ENCODE measurements at places on chromosomes 12 and 14.

DNA sequence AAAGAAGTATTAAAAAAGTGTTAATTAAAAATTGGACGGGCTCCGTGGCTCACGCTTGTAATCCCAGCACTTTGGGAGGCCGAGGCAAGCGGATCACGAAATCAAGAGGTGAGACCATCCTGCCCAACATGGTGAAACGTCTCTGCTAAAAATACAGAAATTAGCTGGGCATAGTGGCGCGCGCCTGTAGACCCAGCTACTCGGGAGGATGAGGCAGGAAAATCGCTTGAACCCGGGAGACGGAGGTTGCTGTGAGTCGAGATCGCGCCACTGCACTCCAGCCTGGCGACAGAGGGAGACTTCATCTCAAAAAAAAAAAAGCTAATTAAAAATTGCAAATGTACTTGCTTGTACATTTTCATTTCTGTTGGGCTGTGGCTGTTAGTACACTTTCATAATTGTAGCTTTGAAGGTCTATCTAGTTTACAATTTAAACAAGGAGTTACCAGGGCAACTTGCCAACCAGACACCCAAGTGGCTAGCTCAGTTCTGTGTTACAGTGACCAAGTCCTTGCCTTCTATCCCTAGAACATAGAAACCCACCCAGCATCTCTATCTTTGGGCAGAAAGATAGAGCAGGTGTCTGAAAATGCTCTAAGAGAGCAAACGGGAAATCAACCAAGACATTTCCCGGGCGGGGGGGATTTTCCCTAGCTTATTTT is 1.2 kb downstream of the COA8 start:
- DNase-seq: no peak

GRCh38 chr12:120121766-120122293 is 5.3 kb upstream of the RAB35 start:
- DNase-seq: peak; percentile 59

DNA sequence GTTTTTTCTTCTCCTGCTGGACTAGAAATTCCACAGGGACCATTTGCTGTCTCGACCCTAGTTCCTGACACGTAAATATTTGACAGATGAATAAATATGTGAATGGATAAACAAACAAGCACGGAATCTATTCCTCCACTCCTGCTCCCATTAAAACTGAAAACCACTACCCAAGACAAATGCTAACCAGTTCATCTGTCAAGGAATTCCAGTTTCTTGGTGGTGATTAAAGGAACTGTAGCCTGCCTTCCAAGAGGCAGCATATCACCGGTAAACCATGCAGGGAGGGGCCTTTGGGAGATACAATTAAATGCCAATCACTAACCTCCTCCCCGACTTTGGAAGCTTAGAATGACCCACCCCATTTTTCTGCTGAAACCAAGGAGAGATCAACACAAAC is 95.4 kb downstream of the TTC7B start:
- DNase-seq: no peak

DNA sequence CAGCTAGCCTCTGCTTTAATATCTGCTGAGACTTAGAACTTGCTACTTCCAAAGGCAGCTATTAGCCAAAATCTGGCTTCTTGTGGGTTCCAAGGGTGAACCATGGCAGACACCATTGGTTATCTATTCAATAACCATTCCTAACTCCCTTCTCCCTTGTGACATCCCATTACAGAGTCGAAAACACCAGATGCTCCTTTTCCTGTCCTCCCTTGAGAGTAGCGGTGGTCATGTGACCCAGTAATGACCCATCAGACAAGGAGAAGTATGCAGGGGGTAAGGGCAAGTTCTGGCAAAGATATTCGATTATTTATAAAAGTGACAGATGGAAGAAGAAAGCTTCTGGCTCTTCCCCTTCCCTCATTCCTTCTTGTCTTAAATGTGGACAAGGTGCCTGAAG is 20.1 kb downstream of the TGFB3 start:
- no peak for DNase-seq

DNA sequence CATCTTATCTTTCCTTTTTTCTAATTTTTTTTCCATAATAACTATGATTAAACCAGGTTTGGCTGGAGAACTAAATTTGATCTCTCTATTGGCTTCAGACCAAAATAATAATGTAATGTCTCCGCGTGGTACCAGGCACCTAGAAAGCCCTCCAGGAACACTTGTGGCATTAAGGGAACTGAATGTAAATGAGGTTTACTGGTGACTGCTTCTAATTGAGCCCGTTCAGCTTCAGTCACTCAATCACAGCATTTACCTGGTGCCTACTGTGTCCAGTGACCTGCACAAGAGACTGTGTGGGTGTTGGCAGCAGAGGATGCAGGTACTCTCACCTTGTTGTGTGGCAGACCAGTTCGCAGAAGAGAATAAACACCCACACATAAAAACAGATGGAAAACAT is 302.5 kb downstream of the DPF3 start:
- no peak for DNase-seq

- DNase-seq: no peak
These were observed 732 bp downstream of the SLC25A29 start for GRCh38 chr14:100305324-100306100.

DNA sequence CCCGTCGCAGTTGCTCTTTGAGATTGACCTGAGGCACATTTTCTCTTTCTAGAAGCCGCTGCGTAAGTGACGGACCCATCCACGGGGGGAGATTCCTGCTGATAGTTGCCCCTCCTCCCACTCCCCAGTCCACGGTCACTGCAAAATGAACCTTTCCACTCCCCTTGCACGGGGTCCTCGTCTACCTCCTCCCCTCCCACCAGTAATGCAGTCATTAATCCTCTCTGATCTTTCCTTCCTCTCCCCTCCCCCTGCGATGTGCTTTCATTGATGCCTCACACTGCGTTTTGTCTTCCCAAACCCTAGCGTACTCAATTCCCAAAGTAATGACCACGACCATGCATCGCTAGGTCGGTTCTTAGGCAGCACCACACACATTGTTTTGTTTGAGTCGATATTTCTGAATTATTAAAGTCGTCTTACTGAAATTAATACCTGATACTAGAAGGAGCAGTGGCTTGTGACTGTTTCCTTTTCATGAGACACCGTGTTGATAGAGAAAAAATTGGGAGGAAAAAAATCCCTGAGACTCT is 857 bp downstream of the ETNK1 start:
- peak; percentile 50 for DNase-seq

GRCh38 chr14:63918411-63918810 is 65.6 kb downstream of the SYNE2 start:
- no peak for DNase-seq

- no peak for DNase-seq
These were observed 62.2 kb downstream of the SOX5 start for GRCh38 chr12:23887055-23887835.

GRCh38 chr12:113314121-113314529 is 20.8 kb downstream of the SLC8B1 start:
- no peak for DNase-seq

- DNase-seq: no peak
These were observed 95.4 kb downstream of the NKX2-1 start for GRCh38 chr14:36424478-36425102.

- DNase-seq: no peak
These were observed 144.7 kb downstream of the SMOC1 start for GRCh38 chr14:70023871-70024270.

DNA sequence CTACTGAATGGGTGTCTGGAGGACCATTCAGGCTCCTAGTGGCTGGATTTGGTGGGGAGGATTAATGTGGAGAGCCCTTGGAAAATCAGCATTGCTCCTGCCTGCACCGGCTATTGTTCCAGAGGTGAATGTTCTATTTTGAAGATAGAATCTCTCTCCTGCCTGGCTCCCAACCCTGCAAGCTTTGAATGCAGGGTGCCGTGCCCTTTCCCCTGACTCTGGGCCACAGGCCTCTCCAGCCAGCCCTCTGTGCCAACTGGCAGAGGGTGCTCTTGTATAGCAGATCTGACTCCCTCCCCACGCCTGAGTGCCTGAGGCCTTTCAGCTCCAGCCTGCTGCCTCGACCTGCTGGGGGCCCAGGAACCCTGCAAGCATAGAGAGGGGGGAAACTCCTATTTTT is 106.8 kb downstream of the TMEM260 start:
- DNase-seq: no peak

- no peak for DNase-seq
These were observed 38.5 kb upstream of the KCNK13 start for GRCh38 chr14:90023176-90023896.

GRCh38 chr14:38053666-38054065 is 154.0 kb upstream of the SSTR1 start:
- DNase-seq: no peak

GRCh38 chr12:97899529-97899928 is 436.9 kb downstream of the RMST start:
- peak; percentile 52 for DNase-seq

- DNase-seq: no peak
These were observed 1.2 kb downstream of the PTPRQ start for GRCh38 chr12:80445083-80445793.

DNA sequence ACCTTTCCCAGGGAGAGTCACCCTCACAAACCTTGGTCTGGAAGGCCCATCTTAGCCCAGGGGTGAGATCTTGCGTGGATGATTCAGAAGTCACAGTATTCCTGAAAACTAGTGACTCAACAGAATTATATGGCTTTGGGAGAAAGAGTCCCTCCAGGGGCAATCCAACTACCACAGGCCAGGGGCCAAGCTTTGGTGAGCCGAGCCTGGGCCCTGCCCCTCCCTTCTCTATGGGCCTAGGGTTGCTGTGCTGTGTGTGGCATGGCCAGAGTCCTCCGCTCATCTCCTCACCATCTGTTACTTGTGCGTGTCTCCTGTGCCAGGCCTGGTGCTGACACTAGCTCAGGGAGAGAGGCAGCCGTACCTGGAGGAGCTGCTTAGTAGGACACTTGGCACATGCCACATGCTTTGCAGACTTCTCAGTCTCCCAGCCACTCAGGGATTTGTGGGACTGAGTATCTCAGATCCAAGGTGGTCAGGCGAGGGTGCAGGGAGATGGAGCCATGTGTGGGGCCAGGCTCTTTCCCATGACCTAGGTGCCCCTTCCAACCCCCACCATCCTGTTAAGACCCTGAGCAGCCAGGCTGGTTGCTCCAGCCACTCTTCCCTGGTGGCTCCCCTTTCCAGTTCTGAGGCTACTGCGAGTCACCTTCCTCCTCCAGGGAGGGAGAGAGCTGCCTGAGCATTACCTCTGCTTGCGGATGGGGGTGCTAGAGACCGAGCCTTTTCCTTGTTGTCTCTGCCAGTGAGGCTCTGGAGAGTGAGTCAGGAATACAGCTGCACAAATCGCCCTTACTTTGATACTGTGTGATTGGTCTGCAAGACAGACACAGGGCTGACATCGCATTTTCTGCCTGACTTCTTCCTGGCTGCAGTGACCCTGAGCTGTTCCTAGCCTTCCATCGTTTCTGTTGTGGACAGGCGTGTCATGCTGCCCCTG is 94.1 kb downstream of the SLC25A47 start:
- no peak for DNase-seq

DNA sequence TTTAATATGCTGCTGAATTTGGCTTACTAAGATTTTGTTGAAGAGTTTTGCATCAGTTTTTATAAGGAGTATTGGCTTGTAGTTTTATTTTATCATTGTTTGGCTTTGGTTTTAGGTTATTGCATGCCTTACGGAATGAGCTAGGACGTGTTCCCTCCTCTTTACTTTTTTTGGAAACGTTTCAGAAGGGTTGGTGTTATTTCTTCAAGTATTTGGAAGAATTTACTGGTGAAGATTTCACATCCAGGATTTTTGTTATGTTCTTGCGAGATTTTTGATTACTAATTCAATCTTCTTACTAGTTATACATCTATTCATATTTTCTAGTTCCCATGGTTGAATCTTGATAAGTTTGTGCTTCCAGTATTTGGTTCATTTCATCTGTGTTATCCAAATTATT is 823.2 kb downstream of the SLC6A15 start:
- DNase-seq: no peak

DNA sequence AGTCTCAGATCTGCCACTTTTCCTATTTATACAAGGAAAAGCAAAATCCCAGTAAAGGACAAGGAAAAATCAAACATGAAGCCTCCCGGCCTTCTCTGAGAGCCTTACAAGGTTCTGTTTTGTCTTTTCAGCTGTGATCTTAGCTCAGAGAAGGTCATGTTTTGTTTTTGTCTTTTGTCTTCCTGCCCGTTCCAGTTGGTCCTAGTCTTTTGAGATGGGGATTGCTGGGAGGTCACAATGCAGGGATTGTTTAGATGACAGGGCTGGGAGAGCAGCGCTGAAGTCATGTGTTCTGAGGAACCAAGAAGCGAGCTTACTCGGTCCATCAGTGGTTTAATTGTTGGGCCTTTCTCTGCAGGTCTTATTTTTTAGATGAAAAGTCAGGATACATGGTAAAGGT is 6.0 kb downstream of the PLEKHH1 start:
- no peak for DNase-seq

- DNase-seq: no peak
These were observed 23.3 kb downstream of the LMNTD1 start for GRCh38 chr12:25529738-25530137.

DNA sequence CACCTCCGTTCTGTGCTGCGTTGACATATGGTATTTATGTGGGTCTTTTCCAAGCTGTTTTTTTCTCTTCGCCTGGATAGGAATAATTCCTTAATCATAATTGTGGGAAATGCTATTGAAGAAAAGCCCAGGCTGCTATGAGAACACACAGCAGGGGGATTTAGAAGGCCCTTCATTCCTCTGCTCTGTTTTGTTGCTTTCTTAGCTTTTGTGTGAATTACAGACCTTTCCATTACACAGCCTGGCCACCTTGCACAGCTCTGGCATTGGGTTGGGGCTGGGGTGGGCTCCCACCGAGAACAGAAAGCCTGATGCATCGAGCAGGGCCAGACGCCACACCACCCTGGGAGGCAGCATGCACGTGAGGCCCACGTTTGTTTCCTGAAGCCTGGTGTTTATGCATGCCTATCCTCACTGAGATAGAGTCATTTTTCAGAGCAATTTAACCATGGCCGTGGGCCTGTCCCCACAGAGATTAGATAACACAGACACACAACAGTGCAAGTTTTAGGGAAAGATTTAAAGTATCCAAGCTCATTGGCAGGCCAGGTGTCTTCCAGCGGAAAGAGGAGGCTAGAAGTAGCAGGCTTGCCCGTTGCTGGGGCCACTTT is 287.6 kb upstream of the PWP1 start:
- DNase-seq: no peak

GRCh38 chr12:8475508-8476203 is 19.9 kb downstream of the CLEC6A start:
- no peak for DNase-seq

DNA sequence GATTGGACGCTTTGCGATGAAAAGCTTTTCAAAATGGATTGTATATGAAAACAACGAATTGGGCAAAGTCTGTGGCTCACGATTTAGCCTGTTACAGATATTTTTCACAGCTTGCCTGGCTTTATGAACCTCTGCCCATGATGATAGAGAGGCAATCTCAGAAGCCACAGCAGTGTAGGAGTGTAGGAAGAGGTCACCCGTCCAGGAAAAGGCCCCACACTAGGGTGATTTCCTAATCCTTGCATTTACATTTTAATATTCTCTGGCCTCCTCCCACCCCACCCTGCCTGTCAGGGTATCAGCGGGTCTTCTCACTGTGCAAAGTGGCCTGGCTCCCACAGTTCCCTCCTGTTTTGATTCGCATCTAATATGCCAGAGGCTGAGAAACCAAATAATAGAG is 81.8 kb upstream of the FOXN3 start:
- no peak for DNase-seq

GRCh38 chr14:83827383-83827782 is 1702.6 kb upstream of the FLRT2 start:
- DNase-seq: no peak

All from MM.1S (cell line).